Stromal cell of bone marrow (primary cell): ENCODE measurements at places on chromosomes 4 and X.
A peak's percentile ranks its signal among the peaks of the same experiment; 100 is the strongest.

GRCh38 chrX:77347572-77347971 is 99.6 kb upstream of the FGF16 start:
- no peak for DNase-seq

DNA sequence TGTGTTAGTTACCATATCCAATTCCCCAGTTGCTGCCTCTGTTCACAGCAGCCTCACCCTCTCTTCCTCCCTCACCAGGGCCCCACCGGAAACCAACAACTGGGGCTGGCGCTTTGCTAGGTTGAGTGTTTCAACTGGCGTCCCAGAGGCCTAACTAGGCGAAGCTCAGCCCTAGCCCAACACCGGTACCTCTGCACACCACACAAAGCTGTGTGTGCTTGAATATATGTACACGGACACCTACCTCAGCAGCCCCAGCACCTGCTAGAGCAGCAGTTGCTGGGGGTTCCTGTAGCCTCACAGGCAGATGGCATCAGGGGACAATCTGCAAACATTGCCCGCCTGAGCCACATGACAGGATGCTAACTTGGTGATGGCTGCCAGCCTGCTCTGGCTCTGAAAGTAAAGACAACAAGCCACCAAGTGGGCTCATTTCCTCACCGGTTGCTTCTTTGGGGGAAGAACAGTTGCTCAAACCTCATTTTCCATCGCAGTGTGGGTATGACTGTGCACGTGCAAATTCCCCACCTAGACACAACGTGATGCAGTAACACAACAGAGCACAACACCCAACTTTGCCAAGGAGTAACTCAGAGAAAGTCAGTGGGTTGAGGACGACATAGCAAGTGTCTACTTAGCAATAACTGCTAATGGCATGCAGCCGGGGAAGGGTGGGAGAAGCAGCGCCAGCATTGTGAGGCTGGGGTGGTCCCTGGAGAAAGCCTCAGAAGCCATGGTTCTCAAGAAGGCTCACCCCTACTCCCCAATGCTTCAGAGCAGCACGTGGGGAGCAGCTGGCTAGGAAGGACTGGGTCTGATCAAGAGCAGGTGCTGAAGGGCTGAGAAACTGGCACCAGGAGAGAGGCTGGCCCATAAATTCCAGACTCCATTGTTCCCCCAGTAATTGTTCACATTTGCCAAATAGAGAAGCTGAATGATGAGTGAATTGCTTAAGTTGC is 139.5 kb downstream of the SH3KBP1 start:
- DNase-seq, result no peak

DNA sequence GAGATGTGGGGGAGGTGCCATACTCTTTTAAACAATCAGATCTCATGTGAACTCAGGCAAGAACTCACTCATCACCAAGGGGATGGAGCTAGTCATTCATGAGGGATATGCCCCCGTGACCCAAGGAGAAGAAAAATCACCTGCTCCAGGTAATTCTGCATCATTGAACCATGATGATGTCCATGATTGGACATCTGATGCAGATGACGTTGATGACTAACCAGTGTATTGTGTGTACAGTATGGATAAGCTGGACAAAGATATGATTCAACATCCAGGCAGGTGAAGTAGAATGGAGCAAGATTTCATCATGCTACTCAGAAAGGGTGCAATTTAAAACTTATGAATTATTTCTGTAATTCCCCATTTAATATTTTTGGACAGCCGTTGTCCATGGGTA is 286.4 kb upstream of the SMIM31 start:
- no peak for DNase-seq

GRCh38 chr4:101708293-101709039 is 82.1 kb upstream of the BANK1 start:
- no peak for DNase-seq

DNA sequence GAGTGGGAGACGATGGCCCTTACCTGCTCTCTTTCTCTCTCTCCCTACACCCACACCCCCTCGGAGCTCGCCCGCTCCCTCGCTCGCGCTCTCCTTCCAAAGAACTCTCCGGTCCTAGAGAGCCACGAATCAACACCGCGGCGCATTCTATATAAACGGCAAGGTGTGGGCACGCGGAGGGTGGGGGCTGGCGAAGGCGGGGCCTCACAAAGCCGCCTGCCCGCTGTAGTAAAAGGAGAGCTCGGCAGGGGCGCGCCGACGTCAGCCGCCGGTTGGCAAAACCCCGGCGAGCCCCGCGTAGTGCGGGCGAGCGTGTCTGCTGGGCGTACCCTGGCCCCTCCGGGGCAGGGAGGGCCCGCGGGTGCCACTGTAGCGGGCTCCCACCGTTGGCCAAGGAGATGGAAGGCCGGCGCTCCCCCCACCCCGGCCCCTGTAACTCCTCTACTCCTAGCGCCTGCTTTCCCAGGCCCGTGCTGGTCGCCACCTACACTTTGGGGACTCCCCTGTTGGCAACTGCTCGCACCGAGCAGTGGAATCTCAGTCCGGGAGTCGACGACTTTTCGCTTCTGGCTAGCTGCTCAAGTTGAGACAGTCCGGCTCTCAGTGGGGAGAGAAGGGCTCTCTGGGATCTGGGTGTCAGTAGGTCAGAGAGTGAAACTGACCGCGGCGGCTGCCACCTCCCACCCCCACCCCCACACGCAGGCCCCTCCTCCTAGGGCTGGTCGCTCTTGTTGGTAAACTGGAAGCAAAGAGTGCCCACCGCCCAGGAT is 325.5 kb upstream of the F9 start:
- no peak for DNase-seq

- no peak for DNase-seq
Observed at GRCh38 chr4:22678940-22679854, 13.5 kb upstream of the GBA3 start.

- no peak for DNase-seq
Observed at GRCh38 chr4:183448436-183448835, 4.0 kb downstream of the CDKN2AIP start.

GRCh38 chr4:109588176-109588575 is 28.1 kb downstream of the MCUB start:
- DNase-seq, result no peak

DNA sequence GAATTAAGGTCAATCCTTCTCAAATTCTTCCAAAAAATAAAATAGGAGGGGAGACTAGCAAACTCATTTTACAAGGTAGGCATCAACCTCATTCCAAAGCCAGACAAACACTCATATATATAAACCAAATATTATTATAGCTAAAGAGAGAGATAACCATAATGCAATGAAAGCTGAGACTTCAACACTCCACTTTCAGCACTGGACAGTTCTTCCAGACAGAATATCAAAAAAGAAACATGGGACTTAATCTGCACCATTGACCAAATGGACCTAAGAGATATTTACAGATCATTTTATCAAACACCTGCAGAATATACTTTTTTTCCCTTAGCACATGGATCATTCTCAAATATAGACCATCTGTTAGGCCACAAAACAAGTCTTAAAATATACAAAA is 15.5 kb upstream of the EDA2R start:
- no peak for DNase-seq

GRCh38 chr4:53116954-53117353 is 248.9 kb downstream of the SCFD2 start:
- DNase-seq, result peak; percentile 59

DNA sequence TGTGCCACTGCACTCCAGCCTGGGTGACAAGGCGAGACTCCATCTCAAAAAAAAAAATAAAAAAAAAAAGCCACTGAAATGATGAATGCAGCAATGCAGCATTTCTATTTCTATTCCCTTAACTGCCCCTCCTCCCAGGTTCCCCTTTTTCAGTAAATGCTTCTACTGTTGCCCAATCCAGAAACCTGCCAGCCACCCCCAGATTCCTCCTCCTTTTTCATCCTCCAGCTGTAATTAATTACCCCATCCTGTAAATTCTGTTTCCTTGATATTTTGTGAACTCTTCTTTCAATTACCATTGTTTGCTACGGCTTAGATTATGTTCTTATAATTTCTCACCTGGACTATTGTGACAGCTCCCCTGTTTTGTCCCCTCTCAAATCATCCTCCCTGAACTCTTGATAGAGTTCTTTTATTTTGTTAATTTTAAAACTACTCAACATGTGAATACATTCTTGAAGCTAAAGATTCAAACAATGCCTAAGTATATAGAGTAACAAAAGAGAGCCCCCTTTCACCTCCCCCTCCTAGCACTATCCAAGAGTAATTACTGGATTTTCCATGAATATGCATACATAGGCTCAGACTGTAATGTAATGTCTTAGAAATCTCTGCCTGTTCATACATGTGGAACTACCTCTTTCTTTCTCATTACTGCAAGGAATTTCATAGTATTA is 140.6 kb upstream of the GPC4 start:
- no peak for DNase-seq

- peak; percentile 40 for DNase-seq
Observed at GRCh38 chr4:128812442-128813235, 3.1 kb downstream of the JADE1 start.
